ENCODE measurements at places on chromosomes 1 and 21.

DNA sequence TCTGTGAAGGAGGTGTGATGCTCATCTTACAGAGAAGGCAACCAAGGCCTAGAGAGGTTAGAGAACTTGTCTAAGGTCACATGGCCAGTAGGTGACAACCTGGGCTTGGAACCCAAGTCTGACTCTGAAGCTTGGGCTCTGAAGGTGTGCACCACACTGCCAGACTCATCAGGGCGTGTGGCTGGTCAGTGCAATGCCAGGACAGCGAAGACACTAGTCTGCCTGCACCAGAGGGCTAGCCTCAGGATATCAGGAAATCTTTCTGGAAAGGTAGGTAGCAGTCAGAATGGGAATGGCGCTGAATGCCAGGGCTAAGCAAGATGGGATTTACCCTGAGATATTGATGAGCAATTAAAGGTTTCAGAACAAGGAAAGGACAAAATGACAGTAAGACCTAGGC, 34.9 kb downstream of the ELK4 start:
- DNase-seq = no peak

DNA sequence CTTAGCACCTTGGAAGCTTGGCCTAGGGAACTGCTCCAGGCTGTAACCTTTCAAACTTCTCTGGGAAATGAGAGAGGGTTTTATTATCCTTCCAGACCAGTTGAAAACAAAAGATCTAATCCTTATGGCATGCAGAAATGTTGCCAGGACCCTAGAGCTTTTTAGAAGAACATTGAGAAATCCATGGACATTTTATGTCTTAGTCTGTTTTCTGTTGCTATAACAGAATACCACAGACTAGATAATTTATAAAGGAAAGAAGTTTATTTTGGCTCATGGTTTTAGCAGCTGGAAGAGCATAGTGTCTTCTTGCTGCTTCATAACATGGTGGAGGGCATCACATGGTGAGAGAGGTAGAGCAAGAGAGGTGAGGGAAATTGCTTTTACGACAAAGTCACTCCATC, 25.8 kb downstream of the OSBPL9 start:
- DNase-seq = no peak

GRCh38 chr21:38506661-38507281, 8.5 kb upstream of the ERG start:
- DNase-seq = no peak

- no peak for DNase-seq
Measured at GRCh38 chr1:242412921-242413320, 111.6 kb downstream of the PLD5 start.

GRCh38 chr1:21302747-21303715, 12.8 kb upstream of the ECE1 start:
- no peak for DNase-seq

DNA sequence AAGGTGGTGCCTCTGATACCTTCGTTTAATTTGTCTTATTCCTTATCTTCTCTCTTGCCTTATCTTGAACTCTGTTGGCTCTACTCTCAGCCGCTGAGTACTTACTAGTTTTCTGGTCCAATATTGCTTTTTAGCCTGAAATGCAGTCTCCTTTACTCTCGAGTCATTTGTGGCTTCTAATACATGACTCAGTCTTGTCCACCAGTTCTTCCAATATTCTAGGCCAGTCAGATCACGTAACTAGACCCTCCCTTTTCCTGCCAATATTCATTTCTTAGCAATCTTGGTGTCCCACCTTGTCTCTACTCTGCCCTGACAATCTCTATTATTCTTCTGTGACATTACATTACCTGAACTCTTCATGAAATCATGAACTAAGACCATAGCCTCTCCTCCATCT, 555.8 kb downstream of the DPYD start:
- DNase-seq = no peak

DNA sequence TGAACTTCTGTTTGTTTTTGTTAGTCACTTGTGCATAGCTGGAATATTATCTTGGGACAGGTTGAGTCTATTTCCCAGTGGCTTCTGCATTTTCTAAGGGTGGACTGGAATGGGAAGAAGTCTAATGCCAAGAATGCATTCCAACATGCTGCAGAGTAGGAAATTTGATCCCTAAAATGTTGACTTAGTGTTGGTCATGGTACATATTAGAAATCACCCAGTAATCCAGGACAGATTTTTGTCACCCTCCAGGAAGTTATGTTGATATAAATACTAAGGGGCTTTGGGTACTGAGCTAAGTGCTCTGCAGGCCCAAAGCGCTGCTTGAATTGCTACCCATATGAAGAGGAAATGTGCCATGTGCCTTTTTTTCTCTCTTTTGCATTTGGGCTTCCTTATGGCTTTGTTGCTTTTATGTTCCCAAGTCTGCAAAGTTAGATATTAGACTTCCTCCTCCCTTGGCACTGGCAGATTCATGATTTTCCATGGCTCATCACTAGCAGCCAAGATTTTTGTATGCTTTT, 10.0 kb downstream of the ARID1A start:
- DNase-seq = no peak

- no peak for DNase-seq
Measured at GRCh38 chr1:185250063-185250462, 67.0 kb downstream of the IVNS1ABP start.

- DNase-seq = no peak
Measured at GRCh38 chr1:119472819-119473175, 34.2 kb upstream of the HSD3B1 start.

DNA sequence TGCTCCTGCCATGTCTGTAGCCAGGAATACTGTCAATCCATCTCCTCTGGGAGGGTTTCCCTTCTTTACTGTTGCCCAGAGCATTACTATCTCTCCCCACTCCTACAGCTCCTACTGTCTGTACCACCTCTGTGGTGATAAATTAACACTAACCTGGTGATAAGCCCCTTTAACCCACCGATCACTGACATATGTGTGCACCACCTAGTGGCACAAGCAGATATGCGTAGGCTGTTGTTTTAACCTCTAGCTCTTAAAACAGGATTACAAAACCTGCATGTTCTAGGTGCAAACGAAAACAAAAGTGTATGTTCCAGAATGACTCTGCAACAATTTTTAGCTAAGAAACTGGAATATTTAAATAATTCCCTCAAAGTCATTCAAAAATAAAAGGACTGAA, 93.9 kb upstream of the BEND5 start:
- DNase-seq = no peak

- no peak for DNase-seq
Measured at GRCh38 chr1:182656842-182657397, 27.5 kb downstream of the RGS8 start.

DNA sequence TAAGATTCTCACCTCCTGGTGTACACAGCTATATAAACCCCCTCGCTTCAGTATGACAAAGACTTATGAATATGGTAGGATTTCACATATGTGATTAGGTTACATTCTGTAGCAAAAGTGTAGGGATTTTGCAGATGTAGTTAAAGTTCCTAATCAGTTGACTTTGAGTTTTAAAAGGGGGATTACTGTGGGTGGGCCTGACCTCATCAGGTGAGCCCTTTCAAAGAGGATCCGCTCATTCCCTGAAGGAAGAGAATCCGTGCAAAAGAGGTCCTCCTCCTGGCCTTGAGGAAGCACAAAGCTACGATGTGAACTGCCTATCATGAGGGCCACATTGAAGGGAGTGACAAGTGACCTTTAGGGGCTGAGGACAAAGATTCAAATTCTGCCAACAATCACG, 30.6 kb upstream of the KAZN start:
- no peak for DNase-seq

GRCh38 chr1:167276969-167277368, 56.3 kb downstream of the POU2F1 start:
- no peak for DNase-seq

GRCh38 chr1:49229555-49229954, 452.9 kb upstream of the BEND5 start:
- no peak for DNase-seq

GRCh38 chr1:9314111-9314510, 21.4 kb downstream of the SPSB1 start:
- DNase-seq = no peak

DNA sequence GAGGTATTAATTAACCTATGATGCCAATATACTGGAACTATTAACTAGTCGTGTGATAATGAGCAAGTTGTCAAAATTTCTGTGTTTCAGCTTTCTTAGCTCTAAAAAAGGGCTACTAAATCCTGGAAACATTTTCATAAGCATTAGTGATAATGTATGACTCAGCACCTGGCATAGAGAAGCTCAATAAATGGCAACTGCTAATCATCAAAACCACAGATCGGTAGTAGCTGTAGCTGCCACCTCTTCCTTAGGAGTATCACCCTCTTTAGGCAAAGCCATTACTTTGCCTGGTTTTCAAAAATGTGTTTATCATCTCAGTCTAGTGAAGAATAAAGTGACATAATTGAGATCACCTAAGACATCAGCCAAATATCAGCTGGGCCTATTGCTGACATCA, 75.5 kb downstream of the TPR start:
- no peak for DNase-seq

DNA sequence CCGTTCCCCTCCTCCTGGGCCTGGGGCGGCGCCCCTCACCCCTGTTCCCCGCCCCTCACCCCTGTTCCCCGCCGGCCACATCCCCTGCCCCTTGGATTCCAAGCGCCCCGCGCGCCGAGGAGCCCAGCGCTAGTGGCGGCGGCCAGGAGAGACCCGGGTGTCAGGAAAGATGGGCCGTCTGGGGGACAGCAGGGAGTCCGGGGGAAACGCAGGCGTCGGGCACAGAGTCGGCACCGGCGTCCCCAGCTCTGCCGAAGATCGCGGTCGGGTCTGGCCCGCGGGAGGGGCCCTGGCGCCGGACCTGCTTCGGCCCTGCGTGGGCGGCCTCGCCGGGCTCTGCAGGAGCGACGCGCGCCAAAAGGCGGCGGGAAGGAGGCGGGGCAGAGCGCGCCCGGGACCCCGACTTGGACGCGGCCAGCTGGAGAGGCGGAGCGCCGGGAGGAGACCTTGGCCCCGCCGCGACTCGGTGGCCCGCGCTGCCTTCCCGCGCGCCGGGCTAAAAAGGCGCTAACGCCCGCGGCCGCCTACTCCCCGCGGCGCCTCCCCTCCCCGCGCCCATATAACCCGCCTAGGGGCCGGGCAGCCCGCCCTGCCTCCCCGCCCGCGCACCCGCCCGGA, at the start of gene TP73:
Gene TP73, plus strand, starts transcription at position 587 of the 618 bp plus-strand sequence. CDS start 29,850 bp downstream, outside the sequence.
- DNase-seq = no peak

DNA sequence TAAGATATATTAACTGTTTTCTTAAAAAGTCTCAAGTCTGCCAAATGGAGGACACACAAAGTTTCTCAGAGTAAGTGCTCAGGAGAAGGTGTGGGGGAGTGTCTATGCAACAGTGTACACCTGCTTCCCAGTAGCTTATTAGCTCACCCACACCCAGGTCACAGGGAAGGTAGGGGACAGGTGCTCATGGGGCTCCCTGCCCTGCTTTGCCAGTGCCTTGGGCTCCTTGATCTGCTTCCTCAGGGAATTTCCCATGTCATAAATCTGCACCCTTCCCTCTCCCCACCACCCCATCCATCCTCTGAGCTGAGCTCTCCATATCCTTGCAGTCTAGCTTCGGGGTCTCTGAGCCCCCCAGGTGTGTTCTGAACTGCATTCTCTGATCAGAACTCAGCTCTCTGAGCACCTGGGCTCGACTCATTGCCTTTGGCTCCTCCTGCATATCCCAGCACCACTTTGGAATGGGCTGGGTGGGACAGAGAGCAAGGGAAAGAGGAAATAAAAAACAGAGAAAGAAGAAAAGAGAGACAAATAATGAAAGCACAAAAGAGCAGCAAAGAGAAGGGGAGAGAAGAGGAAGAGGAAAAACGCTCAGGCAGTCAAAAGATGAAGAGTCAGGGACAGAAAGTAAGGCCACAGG, 87.0 kb upstream of the ATP1B1 start:
- DNase-seq = no peak

- no peak for DNase-seq
Measured at GRCh38 chr1:33921281-33921680, 57.4 kb downstream of the HMGB4 start.

DNA sequence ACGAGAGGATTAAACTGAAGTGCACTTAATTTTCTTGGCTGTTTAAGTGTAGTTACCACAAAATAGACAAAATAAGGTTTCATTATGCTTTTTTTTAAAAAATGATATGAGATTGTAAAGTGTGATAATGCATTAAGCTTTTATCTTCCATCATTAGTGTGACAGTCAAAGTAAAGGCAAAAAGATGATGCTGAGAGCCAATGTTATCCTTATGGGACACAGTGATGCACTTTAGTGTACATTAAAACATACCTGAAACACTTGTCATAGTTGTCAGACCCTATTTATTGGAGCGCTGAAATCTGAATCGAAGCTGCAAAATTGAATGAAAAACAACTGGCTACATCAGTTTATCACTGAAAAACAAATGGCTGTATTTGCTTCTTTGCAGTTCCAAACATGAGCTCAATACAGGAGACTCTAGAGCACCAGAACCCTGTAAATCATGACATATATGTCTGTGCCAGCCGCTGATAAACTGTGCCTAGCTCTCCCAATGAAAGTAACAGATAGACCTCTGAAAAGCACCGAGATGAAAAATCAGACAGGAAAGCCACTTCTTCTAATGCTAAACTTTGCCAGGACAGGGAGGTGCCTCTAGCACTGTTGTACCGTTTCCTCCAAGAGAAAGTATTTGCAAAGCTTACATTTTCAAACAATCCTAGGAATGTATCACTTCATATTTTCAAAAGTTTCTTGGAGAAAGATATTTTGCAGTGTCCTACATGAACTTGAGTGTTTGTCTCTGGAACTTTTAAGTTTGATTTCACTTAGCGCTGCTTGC, 120.7 kb upstream of the TMPRSS15 start:
- no peak for DNase-seq

- DNase-seq = peak; percentile 53
Measured at GRCh38 chr1:26317612-26318337, at the start of gene CD52. TSS of gene CD52 (plus strand) at chr1:26317958. CDS start at chr1:26318018, 60 bp downstream.

GRCh38 chr1:162677607-162678371, 45.5 kb downstream of the DDR2 start:
- no peak for DNase-seq

- no peak for DNase-seq
Measured at GRCh38 chr1:11342621-11343032, 69.6 kb downstream of the UBIAD1 start.

- DNase-seq = no peak
Measured at GRCh38 chr21:43664358-43664757, 5.0 kb downstream of the RRP1B start.

GRCh38 chr1:16393570-16394521, 26.8 kb downstream of the SZRD1 start:
- no peak for DNase-seq

DNA sequence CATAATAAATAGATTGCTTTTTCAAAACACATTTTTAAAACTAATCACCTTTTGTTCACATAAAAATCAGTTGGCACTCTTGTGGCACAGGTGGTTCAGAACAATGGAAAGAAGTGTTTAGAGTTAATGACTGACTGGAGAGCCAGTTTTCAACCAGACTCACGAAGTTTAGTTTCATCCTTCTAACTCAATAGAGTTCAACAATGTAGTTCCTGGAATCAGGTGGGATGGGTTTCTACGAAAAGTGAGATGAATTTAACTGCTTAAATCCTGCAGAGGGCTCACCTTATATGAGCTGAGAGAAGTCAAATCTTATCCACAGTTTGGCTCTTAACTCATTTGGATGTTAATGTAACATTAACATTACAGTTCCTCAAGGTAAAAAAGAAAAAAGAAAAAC, 116.5 kb downstream of the SMYD2 start:
- no peak for DNase-seq

GRCh38 chr1:1562556-1563195, 12.0 kb downstream of the SSU72 start:
- DNase-seq = no peak

- DNase-seq = no peak
Measured at GRCh38 chr1:30286241-30286987, 437.0 kb downstream of the MATN1 start.

GRCh38 chr21:39385299-39386145, 36.6 kb upstream of the HMGN1 start:
- DNase-seq = no peak
